NCI-H1436 treated with DMSO at 0.1 percent for 48 hours (cell line): ENCODE measurements at places on chromosomes 13 and 19.

DNA sequence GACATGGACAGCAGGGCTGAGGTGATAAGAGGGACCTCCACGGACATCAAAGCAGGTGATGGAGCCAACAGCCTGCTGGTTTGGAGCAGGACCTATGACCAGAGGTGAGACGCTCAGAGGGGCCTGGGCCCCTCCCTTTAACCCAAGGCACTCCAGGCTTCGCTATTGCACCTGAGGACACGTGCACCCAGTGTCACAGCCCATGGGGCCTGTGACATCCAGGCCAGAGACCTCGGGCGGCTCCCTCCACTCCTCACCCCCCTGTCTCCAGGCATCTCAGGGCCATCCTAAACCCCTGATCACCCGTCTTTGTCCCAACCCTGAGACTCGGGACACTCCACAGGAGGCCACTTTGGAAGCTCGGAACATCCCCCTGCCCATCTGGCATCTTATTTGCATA lies 12.9 kb downstream of the ADGRE5 start:
- no peak for DNase-seq

- DNase-seq: no peak
Measured at GRCh38 chr19:16892868-16893685, 4.3 kb downstream of the F2RL3 start.

GRCh38 chr13:76942363-76942762 lies 5.9 kb upstream of the ACOD1 start:
- DNase-seq: no peak

DNA sequence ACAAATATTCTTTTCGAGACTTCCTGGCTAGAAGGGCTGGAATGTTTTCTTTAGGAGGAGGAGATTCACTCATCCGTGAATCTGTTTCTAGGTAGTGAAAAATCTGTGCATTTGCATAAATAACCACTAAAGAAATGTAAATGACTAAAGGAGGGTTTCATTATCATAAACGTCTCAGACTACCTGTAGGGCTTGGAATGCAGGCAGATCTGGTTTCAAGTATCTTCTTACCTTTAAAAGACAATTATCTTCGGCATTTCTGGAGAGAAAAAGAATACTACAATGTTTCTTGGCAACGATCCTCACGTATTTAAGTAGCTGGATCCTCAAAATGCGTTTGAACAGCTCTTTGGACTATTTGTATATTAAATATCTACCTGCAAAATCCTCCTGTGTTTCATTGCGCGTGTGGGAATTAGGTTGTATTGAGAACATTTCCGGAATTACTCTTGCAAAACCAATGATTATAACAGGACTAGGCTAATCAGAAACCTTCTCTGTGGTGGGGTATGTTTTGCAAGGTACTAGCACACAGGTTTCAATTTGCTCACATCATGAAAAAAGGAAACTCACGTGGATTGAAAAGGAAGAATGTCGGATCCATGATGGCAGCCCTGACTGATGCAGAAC lies 291.1 kb upstream of the ARGLU1 start:
- DNase-seq: no peak

DNA sequence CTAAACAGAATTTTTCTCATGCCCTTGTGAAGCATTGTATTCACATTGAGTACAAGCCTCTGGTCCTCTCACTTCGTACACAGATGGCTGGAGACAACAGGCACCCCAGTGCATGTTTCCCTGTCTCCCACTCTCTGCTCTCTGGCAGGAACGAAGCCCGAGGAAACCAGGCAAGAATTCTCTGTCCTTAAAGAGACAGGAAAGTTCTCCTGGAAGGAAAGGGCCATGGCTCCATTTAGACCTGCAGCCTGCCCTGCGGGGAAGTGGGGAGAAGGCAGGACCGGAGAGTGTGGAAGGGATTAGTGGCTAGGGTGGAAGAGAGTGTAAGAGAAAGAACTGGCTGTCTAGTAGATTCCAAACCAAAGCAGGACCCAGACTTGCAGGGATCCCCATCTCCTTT lies 15.5 kb upstream of the AMER2 start:
- no peak for DNase-seq

GRCh38 chr13:91347996-91348905 lies 764 bp downstream of the MIR17HG start:
- no peak for DNase-seq

DNA sequence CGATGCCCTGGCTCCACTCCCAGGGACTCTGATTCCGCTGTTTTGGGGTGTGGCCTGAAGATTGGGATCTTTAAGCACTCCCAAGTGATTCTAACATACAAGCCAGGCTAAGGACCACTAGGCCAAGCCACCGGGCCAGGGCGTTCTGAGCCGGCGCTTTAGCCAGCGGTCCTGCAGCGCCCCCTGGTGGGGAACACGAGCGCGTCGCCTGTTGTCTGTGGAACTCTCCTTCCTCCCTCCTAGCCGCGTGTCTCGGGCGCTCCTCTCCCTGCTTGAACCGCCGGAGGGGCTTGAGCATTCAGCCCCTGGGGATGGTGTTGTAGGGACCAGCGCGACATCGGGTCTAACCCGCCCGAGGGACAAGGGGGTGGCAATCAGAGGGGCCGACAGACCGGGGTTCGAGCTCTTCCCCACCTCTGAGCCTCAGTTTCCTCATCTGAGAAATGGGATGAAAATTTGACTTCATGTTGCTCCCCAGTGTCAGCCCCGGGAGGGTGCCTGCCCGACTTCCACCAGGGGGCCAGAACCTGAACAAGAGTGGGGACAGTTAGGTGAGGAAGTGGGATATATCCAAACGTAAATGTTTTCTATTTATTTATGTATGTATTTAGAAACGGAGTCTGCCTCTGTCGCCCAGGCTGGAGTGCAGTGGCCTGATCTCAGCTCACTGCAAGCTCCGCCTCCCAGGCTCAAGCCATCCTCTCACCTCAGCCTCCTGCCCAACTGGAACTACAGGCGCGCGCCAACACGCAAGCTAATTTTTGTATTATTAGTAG lies 18.0 kb upstream of the PNMA8B start:
- no peak for DNase-seq

DNA sequence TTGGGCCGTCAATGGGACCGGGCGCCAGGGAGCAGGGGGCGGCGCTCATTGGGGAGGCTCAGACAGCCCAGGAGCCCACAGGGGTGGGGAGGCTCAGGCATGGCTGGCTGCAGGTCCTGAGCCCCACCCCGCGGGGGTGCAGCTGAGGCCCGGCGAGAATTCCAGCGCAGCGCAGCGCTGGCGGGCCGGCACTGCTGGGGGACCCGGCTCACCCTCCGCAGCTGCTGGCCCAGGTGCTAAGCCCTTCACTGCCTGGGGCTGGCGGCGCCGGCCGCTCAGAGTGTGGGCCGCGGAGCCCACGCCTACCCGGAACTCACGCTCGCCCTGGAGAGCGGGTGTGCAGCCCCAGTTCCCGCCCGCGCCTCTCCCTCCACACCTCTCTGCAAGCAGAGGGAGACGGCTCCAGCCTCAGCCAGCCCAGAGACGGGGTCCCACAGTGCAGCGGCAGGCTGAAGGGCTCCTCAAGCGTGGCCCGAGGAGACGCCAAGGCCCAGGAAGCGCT lies 1227.4 kb downstream of the PCDH17 start:
- DNase-seq: no peak

- DNase-seq: no peak
Measured at GRCh38 chr19:12496480-12496879, 11.9 kb upstream of the ZNF709 start.

- no peak for DNase-seq
Measured at GRCh38 chr13:93522501-93522900, 295.9 kb downstream of the GPC6 start.

GRCh38 chr19:18307271-18307681 lies 15.6 kb downstream of the LSM4 start:
- no peak for DNase-seq

GRCh38 chr19:33193269-33193864 lies 763 bp upstream of the LRP3 start:
- no peak for DNase-seq

DNA sequence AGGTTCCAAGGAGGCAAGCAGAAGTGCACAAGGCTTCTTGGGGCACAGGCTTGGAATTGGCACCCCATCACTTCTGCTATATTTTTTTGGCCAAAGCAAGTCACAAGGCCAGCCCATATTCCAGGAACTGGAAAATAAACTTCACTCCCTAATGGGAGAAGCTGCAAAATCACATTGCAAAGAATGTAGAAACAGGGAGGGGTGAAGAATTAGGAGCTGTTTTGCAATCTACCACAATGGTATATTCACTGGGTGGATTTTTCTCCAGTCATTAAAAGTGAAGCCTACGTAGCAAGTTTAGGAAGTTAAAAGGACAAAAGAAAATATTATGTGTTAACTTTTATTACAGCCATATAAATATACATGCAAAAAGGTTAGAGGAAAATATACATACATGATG lies 464.8 kb downstream of the COG6 start:
- no peak for DNase-seq

- DNase-seq: no peak
Measured at GRCh38 chr19:41570639-41571112, 5.3 kb upstream of the CEACAM21 start.

- DNase-seq: no peak
Measured at GRCh38 chr19:44748426-44749254, at the start of gene BCL3. Gene BCL3, plus strand, starts transcription at chr19:44748708. Its CDS starts 83 bp downstream, at chr19:44748791.

DNA sequence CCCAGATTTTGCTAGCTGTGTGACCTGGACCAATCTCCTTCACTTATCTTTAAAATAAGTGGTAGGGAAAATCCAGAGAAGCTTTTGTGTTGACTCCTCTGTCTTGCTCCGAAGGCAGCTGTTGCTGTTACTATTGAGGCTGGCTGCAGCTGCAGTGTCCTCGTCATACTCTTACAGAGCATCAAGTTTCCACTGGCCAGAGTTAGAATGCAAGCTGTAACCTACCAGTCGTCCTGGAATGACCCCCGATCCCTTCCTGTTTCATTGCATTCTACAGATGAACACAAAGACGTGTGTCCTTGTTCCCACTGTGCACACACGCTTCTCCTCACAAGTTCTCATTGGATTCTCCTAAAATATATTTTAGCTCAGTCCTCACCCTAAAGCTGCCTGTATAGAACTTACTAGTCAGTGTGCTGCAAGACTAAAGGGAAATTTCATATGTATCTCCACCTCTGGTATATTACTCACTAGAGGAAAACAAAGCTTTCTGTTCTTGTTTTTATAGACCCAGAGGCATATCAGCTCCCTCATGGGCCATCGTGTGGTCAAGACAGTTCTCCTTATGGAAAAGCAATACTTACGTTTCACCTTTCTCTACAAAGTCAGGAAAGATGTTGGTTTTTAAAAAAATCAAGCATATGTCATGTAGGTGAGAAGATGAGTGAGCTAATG lies 589.8 kb downstream of the LMO7 start:
- DNase-seq: no peak

DNA sequence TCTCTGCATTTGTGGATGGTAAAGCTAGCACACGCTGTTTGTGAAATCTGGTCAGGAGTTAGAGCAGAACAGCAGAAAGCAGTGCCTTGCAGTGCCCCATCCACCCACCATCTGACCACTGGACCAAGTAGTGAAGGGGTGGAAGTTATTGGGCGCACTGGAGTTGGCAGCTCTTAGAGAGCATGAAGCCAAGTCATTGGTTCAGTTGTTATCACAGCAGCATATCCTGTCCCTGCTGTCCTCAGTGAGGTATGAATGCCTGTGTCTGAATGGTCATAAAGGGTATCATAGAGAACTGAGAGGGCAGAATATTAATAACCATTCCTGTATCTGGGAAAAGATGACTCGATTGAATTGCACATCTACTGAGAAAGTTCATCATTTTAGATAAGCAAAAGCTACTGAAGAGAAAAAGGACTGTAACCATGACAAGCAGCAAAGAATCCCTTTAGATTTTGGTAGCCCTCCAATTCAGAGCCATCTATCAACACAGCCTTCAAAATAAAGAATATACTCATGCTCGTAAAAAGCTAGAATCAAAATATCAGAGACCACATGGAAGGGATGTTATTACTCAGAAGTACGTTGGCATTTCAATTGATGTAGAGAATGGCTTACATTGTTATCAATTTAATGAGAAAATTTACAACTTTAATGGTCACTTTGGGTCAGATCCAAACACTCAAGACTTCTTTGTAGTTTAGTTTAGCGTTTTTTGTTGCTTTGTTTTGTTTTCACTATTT lies 919.0 kb downstream of the EFNB2 start:
- no peak for DNase-seq

DNA sequence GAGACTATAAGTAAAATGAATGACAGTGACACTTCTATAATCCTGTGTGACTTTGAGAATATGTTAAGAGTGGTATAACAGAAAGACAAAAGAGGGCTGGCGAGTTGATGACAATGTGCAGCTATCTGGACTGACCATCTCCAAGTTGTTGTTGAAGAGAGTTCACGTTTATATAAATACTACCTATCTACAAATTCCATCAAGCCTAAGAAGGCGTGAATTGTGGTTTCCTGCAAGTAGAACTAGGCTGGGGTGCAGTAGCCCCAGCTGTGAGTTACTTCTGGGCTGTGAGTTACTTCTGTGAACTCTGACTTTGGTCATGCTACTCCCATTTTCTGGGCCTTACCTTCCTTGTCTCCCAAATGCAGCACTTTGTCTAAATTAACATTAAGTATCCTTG lies 561.0 kb downstream of the TBC1D4 start:
- DNase-seq: no peak

GRCh38 chr13:75881109-75881775 lies 245.1 kb downstream of the LMO7 start:
- DNase-seq: no peak

GRCh38 chr19:18086590-18087138 lies at the start of gene IL12RB1:
Gene IL12RB1, minus strand, starts transcription at chr19:18086934. Its CDS starts 111 bp downstream, at chr19:18086823.
- no peak for DNase-seq

GRCh38 chr19:15721268-15721667 lies 6.6 kb upstream of the OR10H2 start:
- DNase-seq: no peak

GRCh38 chr19:17775991-17776803 lies 18.7 kb upstream of the B3GNT3 start:
- no peak for DNase-seq

DNA sequence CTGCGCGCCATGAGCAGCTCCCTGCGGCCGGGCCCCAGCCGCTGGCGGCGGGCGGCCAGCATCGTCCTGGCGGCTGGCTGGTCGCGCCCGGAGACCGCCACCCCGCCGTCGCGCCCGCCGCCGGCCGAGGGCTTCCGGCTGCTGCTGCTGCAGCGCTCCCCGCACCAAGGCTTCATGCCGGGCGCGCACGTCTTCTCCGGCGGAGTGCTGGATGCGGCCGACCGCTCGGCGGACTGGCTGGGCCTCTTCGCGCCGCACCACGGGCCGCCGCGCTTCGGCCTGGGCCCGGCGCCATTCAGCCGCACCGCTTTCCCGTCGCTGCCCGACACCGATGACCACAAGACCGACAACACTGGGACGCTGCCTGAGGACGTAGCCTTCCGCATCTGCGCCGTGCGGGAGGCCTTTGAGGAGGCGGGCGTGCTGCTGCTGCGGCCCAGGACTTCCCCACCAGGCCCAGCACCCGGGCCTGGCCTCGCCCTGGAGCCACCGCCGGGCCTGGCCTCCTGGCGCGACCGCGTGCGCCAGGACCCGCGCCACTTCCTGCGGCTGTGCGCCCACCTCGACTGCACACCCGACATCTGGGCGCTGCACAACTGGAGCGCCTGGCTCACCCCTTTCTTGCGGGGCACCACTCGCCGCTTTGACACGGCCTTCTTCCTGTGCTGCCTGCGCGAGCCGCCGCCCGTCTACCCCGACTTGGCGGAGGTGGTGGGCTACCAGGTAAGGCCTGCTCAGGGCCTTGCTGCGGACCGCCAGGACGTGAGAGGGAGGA lies 518 bp downstream of the NUDT19 start:
- no peak for DNase-seq
